ENCODE measurements at places on chromosomes 6 and 20. TPM values are rescaled to one million over a fixed set of nuclear protein-coding genes. Genes with fewer than 3 reads are reported as not detected.

DNA sequence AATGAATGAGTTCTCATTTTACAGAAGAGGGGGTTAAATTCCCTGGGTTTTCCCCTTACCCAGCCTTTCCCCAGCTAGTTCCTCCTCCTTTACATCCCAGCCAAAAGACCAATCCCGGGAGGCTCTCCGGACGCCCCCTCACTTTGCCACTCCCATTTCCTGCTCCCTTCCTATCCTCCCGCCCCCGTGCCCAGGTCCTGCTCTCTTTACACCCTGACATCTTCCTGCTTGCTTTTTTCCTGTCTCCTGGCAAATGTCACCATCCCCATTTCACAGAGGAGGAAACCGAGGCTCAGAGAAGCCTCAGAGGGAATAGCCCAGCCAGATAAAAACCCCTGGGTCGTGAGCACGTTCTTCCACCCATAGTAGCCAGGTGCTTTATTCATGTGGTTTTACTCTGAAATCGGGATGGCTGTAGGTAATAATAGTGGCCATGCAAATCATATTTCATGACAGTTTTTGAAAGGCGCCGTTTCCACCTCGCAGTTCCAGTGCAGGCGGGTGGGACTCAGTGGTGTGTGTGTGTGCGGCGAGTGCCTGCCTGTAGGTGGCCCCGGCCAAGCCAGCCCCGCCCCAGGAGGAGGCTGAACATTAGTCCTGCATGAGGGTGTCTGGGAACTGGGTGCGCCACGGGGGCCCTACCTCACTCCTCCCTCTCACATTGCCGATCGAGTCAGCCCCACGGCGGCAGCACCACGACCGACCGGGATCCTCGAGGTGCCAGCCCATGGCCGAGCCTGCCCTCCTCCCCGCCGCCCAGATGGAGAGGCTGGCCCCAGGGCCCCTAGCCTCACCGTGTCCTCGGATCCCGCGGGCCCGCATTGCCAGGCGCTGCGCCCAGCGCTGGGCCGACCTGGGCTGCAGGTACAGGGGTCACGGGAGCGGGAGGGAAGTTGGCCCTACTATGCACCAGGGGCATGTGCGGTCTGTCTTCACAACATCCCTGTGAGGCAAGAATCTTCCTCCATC, at the start of gene ARHGAP40:
TSS of gene ARHGAP40 (plus strand) at position 594 of the 969 bp plus-strand sequence.
- DNase-seq = no peak

- peak; percentile 79 for DNase-seq
Observed at GRCh38 chr6:35049900-35050756, 91.0 kb downstream of the TCP11 start.

GRCh38 chr20:55778796-55779195, 226.5 kb downstream of the CBLN4 start:
- no peak for DNase-seq

GRCh38 chr6:116180375-116180774, 54.4 kb upstream of the COL10A1 start:
- DNase-seq = no peak

- DNase-seq = no peak
Observed at GRCh38 chr6:157403686-157404051, 22.7 kb downstream of the ZDHHC14 start.

GRCh38 chr6:119096721-119097565, 18.5 kb upstream of the FAM184A start:
- no peak for DNase-seq

- DNase-seq = no peak
Observed at GRCh38 chr20:50379991-50380696, 130.0 kb upstream of the PTPN1 start.

GRCh38 chr20:38414769-38415450, 20.2 kb downstream of the SNHG17 start:
- DNase-seq = no peak

DNA sequence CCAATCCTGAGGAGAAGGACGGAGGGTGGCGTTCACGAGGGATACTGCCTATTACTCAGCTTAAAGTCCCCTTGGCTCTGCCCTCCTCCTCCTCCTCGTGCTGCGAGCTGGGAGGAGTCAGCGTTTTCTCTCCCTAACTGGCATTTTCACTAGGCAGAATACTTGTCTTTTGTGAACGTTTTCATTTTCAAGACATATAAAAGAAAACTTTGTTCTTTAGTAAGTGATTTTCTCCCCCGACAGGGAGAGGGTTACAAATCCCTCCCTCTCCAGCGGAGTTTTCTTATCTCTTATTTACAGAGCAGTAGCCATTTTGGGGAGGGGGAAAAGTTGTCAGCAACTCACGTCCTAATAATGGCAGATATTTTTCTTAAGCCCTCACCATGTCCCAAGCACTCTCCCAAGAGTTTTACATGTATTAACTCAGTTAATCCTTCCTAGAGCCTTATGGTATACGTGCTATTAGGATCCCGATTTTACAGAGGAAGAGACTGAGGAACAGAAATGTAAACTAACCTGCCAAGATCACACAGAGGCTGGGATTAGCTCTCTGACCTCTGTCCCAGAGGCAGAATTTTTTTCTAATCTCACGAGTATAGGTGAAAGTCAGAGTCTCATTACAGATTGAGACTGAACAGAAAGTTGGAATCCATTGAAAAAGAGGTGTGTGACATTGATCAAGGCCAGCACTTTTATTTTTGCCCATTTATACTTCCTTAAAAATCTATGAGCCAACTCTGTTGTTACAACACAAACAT, 30.0 kb upstream of the ZNF217 start:
- DNase-seq = peak; percentile 60

GRCh38 chr20:23637282-23638221, at the start of gene CST3:
TSS of gene CST3 (minus strand) at chr20:23637955. CDS start at chr20:23637862, 93 bp downstream.
- peak; percentile 85 for DNase-seq

- DNase-seq = peak; percentile 79
Observed at GRCh38 chr20:13267231-13267630, 46.2 kb downstream of the ISM1 start.

DNA sequence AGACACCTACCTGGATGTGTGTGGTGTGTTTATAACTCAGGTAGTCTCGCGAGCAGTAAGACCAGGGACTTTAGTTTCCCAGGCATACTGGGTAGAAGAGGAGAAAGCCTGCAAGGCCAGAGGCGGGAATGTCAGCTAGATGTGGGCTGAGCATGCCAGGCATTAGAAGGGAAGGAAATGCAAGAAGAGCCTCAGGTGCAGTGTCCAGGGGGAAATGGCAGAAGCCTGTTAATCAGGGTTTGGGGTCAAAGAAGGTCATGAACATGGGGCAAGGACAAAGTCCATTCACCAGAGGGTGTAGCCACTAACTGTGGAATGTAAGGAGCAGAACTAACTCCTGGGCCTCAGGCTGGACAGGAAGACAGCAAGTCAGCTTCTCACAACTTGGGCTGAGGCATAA, 305.0 kb downstream of the SMOC2 start:
- no peak for DNase-seq

GRCh38 chr20:48687117-48687800, 140.5 kb downstream of the PREX1 start:
- DNase-seq = no peak

DNA sequence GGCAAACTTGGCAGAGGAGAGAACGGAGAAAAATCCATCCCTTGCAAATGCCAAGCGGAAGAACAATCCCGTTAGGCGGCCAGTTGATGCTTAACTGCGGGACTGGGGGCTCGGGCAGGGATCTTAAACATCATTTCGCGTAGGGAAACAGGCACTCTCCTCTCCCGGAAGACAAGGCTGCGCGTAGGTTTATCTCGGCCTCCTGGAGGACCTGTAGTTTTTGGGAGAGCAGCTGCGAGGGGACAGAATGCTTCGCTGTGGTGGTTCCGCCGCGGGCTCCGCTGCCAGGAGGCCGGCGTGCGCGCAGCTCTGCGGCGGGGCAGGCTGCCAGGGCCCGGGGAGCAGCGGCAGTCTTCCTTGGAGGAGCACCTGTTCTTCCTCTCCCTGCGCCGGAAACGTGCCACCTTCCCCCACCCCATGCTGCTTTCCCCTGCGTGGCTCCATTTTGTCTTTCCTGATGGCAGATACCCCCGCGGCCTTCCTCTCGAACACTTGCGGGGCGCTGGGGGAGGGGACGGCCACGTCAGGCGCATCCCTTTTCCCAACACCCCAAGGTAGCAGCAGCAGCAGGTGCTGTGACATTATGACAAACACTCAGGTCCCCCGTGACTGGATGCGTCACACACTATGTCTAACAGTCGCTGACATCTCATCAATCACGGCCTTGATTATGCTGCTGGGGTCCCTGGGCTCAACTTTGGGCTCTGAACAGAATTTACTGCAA, 230.7 kb upstream of the BTBD3 start:
- DNase-seq = peak; percentile 33

The NNAT gene
- polyA plus RNA-seq = 1.1 TPM

The ALDH8A1 gene
- 0.72 TPM for polyA plus RNA-seq

The NKX2-4 gene
- not detected for polyA plus RNA-seq

The SMOC2 gene
- polyA plus RNA-seq = 4.1 TPM

The RAET1L gene
- not detected for polyA plus RNA-seq

The SLC13A3 gene
- polyA plus RNA-seq = 2.1 TPM

The REM1 gene
- polyA plus RNA-seq = not detected

The DDX43 gene
- polyA plus RNA-seq = not detected

The MAP3K5 gene
- polyA plus RNA-seq = 3.3 TPM

Measured in cardiac muscle cell (in vitro differentiated cells and primary cell).